HTR-8/SVneo (cell line): ENCODE measurements at places on chromosomes 6 and 20.

DNA sequence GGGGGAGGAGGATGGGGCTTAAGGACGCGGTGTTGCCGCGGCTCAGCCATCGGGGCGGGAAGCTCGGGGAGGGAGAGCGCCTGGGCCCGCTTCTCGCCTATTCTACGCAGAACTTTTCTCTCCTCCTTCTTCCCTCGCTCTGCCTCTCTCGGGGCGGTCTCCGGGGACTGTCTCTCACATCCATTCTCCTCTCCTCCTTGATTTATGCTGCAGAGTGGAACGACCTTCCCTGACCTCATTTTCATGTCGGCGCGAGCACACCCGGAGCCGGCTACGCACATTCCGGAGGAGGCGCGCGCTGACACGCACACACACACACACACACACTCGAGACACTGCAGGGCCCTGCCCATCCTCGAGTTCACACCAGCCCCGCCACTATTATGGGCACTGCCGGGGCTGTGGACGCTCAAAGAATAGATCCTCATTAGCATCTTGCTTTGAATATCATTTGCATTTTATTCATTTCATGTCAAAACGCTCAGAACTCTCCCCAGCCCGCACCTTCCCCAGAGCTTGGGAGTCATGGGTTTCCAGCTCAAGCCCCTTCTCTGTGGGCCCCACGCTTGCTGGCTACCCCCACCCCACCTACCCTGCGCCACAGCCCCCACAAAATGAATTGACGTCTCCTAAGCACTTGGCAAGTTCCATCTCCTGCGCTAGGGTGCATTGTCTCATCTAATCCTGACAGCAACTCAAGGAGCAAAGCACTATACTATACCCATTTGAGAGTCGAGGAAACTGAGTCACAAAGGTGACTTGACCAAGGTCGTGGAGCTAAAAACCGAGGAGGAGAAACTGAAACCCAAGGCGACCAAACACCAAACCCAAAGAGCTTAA lies 36.8 kb downstream of the NCR2 start:
- no peak for DNase-seq

DNA sequence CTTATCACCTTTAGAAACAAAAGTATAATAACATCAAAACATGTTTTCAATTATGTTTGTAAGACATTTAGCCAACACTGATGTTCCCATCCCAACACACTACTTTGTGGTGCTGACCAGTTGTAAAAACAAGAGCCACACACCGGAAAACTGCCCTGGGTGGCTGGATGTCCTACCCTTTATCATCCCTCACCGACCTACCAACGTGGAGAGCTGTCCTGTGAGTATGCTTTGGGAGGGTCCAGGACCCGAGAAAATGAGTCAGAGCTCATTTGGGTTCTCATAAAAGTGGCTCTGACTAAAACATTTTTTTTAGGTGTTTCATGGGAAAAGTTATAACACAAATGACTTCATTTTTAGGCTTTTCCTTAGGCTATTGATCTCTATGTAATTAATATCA lies 29.3 kb upstream of the CTAGE9 start:
- DNase-seq: no peak

DNA sequence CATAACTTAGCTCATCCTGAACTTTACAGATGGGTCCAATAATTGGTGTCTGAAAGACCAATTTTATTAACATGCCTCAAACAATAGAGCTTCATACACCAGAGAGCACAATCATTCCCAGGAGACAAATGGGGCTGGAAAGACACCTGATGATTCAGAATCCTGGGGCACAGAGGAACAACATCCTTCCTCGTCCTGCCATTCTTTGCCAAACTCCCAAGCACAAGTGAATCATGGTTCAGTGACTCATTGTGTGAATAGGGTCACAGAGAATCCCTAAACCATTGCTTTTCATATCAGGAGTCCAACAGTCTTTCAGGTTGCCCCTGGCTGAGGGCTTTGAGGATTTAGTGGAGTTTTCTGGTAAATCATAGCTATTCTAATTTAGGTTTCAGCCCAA lies 266.4 kb upstream of the BMP2 start:
- no peak for DNase-seq

- no peak for DNase-seq
Observed at GRCh38 chr6:157198425-157199279, 124.7 kb downstream of the TMEM242 start.

GRCh38 chr6:80457439-80457933 lies 351.0 kb downstream of the BCKDHB start:
- peak; percentile 31 for DNase-seq

- peak; percentile 70 for DNase-seq
Observed at GRCh38 chr6:11043961-11044711, at the start of gene ELOVL2. Gene ELOVL2 (minus strand): TSS chr6:11044305. CDS start chr6:11044230, 75 bp downstream.

DNA sequence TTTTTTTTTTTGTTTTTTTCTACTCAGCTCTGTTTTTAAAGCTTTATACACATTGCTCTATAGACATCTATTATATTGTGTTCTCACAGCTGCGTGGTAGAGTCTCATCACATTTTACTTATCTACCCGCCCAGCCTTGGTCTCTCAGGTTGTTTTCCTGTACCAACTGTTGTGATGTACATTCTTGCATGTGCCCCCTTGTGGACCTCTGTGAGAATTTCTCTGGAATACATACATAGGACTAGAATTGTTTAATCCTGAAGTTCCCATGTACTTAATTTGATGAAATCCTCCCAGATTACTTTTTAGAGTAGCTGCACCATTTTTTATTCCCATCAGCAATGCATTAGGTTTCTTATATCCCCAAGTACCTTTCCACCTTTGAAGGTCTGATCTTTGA lies 40.4 kb upstream of the TINAG start:
- no peak for DNase-seq

GRCh38 chr20:31667315-31668285 lies 29.9 kb downstream of the COX4I2 start:
- no peak for DNase-seq

GRCh38 chr20:41135187-41135887 lies 2.0 kb upstream of the PLCG1 start:
- DNase-seq: peak; percentile 88

DNA sequence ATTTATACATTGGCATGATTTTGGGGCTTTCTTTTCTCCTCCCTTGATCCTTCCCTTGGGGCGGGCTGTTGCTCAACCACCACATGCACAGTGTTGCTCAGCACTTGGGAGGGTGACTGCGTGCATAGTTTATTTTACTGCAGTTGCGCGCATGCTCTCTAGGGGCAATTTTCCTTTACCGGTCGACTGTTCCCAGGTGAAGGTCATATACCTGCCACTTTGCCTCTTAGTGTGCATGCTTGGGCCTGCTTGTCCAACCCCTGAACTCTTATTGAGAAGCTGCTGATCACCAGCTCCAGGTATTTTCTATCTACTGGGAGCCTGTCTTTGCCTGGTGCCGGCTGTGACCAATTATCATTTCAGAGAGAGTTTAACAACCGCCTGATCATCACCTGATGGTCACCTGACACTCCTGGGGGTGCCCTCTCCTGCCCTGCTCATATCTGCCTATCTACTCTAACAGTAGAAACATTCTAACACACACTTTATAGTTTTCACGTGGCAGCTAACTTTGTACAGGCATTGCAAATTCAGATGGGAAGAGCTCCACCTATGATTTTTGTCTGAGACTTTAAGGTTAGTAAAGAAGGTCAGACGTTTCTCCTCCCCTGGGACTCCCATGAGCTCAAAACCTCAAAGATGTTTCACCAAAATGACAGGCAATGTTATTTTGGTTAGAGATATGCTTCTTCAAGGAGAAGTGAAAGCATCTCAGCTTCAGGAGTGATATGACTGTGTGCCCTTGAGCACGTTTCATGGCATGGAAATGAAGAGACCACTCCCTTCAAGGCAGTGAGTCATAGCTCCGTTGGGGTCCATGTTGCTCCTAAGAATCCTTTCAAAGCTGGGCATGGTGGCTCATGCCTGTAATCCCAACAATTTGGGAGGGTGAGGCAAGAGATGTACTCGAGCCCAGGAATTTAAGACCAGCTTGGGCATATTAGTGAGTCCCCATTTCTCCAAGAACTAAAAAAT lies 227.5 kb upstream of the MYLIP start:
- no peak for DNase-seq

DNA sequence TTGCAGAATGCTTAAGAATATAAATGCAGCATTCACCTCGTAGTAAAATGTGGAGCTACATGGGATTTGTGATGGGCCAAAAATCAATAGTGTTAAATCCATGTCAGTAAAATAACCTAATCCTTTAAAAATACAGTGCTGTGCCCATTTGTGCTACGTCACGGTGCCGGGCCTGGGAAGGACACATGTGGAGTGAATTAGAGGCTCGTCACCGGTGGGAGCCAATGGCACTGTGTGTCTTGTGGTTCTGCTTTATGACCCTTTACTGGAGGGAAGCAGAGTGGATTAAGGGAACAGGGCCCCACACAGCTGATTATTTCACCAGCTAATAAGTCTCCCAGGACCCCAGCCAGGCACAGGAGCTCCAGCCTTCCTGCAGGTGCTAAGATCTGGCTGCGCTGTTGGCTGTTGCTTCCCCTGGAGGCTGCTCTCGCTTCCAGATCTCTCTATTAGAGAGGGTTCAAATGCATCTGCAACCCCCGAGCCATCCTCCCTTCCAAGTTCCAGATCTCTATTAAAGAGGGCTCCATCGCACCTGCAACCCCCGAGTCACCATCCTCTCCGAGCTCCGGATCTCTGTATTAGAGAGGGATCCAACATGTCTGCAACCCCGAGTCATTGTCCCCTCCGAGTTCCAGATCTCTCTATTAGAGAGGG lies 405.8 kb downstream of the CDH4 start:
- no peak for DNase-seq

- no peak for DNase-seq
Observed at GRCh38 chr6:14273191-14273590, 155.6 kb downstream of the CD83 start.

DNA sequence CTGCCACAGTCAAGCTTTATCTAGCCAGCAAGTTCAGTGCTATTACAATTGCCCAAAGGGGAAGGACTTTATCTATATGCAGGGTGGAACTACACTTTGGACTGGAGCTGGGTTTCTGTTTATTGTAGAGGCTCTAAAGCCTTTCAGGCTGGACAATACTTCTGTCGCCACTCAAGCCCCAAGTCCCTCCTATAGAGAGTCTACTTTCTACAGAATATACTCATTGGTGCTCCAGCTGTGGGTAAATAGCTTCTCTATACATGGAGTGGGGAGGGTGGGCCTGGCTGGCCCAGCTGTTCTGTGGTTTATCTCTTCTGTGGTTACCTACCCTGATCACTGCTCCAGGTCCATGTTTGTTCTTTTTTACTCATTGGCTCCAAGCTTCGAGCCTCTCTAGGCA lies 151.8 kb upstream of the MYLIP start:
- DNase-seq: no peak

GRCh38 chr6:36725581-36725980 lies 28.0 kb downstream of the RAB44 start:
- DNase-seq: no peak

DNA sequence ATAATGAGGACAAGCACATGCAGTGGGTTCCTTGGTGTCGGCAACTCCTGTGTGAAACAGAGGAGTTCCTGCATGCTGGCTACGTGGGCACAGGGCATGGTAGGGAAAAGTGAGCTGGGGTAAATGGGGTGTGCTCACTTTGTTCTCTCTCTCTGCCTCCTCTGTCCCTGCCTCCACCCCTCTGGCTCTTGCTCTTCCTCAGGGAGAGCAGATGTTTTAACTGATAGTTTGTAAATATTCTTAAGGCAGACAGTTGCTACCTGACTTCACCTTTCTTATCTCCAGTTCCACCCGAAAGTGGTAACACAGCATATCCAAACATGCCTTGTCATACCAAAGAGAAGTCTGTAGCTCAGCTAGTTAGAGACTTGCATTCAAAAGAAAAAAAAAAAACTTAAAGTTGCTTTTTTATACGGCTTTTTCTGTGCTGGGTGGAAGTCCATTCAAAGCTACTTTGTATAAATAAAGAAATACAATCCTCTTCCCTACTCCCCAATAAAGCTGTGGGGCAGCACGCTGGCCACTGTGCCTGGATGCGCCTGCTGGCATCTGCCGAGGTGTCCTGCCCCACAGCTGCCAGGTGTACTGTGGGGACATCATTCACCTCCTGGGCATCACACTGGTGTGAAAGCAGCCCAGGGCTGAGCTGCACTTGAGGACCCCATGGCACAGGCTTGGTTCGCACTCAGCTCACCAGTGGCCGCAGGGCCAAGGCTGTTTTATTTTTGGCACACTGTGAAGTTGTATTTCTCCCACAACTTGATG lies 93.6 kb downstream of the FOXC1 start:
- DNase-seq: no peak

DNA sequence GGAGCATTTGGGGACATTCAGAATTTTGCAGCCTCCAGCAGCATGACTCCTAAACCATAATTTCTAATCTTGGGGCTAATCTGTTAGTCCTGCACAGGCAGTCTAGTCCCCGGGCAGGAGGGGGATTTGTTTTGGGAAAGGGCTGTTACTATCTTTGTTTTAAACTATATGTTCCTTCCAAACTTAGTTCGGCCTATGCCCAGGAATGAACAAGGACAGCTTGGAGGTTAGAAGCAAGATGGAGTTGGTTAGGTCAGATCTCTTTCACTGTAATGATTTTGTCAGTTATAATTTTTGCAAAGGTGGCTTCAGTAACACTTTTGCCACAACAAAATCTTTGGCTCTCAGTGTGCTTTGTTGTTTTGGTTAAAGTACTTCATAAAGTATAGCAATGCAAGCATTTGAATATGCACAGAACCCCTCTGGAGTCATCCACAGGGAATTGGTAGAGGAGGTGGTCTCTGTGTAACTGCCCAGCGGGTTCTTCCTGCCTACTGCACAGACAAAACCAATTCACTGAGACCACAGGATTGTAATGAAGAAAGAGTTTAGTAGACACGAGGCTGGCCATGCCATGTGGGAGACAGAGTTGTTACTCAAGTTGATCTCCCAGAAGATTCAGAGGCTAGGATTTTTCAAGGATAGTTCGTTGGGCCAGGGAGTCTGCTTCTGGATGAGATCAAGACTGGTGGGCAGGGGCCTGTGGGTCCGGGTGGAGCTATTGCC lies 224.1 kb upstream of the MYLIP start:
- no peak for DNase-seq

GRCh38 chr6:55388211-55388610 lies 60.9 kb downstream of the GFRAL start:
- no peak for DNase-seq

- no peak for DNase-seq
Observed at GRCh38 chr6:56963043-56963442, 8.1 kb downstream of the BEND6 start.

DNA sequence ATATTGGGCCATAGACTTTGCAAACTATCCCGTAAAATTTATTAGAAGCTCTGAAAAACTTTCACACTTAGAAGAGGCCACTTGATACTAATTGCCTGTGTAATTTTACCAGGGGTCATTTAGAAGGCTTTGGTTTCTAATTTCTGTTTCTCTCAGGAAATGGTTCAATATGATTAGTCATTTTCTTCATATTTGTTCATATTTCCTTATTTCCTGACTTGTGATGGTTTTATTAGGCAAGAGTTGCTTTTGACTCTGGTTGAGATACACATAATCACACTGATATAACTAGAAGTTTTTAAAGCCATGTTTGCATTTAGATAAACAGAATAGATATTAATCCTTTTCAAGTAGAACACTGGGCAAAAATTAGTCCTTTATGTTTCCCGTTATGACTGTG lies 11.8 kb upstream of the HBS1L start:
- no peak for DNase-seq

- no peak for DNase-seq
Observed at GRCh38 chr6:37049758-37050044, 44.2 kb downstream of the FGD2 start.

GRCh38 chr6:159758031-159759001 lies 3.5 kb upstream of the ACAT2 start:
- peak; percentile 10 for DNase-seq
